ENCODE measurements at places on chromosomes 7 and 10.

DNA sequence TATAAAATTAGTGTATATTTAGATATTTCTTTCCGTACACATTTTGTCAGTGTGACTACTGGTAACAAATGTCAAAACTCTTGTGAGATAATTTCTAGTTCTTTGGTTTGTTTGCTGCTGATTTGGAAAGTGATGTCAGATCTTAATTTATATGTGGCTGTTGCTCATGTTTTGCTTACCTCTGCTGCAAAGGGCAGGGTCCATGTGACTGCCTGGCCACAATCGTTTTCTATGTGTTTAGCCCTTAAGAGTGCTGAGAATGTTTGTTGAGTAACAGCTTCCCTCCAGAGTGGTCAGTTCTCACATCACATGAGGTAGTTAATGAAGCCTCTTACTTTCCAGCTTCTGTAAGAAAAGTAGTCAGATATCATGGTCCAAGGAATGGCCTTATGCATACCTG, 4.2 kb downstream of the NRBF2 start:
- DNase-seq, result no peak

GRCh38 chr7:128032605-128033235, 1.5 kb upstream of the LRRC4 start:
- DNase-seq, result no peak

DNA sequence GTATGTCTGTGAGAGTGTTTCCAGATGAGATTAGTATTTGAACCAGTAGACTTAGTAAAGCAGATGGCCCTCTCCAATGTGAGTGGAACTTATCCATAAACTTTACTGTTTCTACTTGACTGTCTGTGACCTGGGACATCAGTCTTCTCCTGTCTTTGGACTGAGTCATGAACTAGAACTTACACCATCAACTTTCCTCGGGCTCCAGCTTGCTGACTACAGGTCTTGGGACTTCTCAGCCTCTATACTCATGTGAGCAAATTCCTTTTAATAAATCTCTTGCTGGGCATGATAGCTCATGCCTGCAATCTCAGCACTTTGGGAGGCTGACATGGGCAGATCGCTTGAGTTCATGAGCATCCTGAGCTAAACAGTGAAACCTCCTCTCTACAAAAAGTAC, 25.7 kb upstream of the WAPL start:
- DNase-seq, result no peak

DNA sequence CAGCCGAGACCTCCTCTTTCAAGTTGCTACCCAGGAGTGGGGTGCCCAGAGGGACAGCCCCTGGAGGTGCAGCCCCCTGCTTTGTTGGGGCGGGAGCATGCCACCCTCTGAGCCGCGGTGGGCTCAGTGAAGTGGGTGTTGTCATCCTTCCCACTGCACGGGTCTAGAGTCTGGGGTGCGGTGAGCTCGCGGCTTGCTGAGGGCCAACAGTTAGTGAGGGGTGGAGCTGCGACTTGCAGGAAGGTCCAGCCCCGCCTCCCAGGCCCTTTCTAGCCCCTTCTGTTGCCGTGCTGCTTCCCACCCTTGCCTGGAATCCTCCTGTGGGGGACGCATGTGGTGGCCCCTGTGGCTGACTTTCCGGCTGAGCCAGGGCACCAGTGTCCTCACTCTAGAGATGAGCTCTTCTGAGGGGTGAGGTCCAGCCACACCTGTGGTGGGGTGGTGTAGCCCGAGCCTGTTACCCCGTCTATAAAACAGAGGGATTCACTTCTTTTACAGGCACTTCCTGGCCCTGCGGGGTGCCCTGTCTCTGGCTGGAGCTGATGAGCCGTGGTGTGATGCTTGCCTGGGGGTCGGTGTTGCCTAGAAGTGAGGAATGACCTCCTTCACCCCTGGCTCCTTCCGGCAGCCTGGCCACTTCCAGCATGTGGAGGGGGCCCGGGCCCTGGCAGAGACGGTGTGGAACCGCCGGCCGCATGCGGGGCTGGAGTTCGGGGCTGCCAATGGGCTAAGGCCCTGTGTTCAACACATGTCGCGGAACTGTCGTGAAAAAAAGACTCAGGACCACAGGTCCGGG, 127.9 kb downstream of the FAM53B start:
- DNase-seq, result no peak

DNA sequence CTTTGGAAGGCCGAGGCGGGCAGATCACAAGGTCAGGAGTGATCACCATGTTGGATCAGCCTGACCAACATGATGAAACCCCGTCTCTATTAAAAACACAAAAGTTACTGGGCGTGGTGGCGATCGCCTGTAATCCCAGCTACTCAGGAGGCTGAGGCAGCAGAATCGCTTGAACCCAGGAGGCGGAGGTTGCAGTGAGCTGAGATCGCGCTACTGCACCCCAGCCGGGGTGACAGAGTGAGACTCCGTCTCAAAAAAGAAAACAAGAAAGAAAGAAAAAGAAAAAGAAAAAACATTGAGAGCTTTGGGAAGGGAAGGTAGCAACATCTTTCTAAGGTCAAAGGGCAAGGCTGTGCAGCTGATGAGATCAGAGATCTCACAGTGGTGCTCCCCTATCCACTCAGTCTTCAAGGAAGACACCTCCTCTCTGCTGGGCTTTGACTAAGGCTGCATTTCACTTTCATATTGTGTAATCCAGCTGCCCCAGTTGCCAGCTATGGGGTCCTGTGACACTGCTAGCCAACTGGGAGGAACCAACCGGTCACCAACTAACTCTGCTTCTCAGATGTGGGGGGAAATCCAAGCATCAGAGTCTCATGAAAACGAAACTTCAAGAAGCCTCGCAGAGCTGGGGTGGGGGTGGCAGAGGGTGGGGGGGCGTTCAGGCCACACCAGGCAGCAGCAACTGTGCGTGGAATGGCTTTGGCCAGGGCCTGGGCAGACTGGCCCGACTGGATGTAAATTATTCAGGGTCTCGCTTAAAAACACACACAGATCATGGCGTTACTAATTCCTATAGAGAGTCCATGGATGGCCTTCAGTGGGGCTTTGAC, 1.5 kb downstream of the IL15RA start:
- no peak for DNase-seq

DNA sequence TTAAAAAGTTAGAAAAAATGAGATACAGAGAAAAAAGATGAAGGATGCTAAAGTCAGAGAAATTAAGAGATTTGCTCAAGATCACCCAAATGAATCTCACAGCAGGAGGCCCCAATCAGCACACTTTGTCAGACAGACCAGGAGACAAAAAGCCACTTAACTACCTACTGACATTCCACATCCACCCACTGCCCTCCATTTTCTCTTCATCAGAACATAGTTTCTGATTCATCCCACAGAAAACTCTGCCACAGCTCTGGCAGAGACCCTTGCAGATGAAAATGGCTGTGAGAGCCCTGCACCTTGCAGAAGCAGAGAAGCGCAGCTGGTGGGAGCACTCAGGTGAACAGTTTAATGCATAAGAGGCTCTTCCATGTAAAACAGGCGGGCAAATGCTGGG, 26.6 kb downstream of the DGKI start:
- no peak for DNase-seq

Data from GDM1 (cell line).